T1000 (cell line): ENCODE measurements at places on chromosomes 16 and 17.

GRCh38 chr17:4310354-4311060, 46.7 kb upstream of the ANKFY1 start:
- no peak for DNase-seq

DNA sequence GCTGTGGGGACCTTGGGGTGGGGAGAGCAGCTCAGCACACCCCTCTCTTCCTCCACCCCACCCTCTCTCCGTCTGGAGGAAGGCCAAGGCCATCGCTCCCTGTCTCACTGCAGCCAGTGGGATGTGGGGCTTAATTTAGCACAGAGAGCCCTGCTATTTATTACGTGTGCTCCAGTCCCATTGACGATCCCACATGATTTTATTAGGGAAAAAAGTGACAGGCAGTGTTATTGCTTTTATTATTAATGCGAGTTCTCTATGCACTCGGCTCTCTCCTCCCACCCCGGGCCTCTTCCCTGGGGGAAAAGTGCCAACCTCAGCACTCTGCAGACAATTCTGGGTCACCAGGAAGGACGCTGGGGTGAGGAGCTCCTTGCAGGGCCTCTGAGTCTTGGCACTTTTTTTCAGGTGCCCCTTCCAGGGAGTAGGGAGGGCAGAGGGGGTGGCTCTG, 57.3 kb downstream of the MGAT5B start:
- DNase-seq = no peak

- DNase-seq = no peak
Measured at GRCh38 chr16:84854759-84855158, 35.0 kb downstream of the CRISPLD2 start.

- no peak for DNase-seq
Measured at GRCh38 chr16:79798416-79799053, 198.0 kb upstream of the MAF start.

DNA sequence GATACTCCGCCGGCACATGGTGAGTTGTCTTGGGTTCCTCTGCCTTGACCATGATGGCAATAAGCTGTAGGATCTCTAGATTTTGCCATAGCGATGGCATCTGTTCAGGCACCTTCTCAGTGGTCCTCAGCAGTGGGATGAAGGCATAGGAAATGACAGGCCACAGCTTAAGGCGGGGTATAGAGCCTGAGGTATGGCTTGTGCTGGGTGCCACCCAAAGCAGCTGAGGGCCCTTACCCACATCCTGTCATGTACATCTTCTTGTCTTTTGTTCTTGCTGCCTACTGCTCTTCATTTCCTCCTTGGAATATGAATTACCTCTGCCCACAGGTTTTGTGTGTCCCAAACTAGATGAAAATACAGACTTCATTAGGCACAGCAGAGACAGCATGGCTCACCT, 29.5 kb downstream of the KAT7 start:
- no peak for DNase-seq

GRCh38 chr16:804193-805048, 3.9 kb upstream of the GNG13 start:
- DNase-seq = no peak

- no peak for DNase-seq
Measured at GRCh38 chr16:75309899-75310430, 58.5 kb upstream of the BCAR1 start.

GRCh38 chr16:13333336-13333735, 431.9 kb downstream of the SHISA9 start:
- DNase-seq = no peak

DNA sequence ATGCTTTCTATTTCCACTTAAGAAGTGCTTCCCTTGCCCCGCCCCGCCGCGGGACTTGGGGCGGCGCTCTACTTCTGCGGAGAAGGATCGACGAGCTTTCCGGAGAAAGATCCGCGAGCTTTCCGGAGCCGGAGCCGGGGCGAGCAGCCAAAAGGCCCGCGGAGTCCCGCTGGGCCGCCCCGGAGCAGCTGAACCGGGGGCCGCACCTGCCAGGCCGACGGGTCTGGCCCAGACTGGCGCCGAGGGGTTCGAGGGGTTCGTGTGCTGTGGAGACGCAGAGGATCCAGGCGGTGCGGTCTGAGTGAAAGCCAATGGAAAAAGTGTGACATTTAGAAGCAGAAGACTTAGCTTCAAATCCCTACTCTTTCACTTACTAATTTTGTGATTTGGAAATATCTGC, 50.8 kb downstream of the TBC1D26 start:
- DNase-seq = no peak

DNA sequence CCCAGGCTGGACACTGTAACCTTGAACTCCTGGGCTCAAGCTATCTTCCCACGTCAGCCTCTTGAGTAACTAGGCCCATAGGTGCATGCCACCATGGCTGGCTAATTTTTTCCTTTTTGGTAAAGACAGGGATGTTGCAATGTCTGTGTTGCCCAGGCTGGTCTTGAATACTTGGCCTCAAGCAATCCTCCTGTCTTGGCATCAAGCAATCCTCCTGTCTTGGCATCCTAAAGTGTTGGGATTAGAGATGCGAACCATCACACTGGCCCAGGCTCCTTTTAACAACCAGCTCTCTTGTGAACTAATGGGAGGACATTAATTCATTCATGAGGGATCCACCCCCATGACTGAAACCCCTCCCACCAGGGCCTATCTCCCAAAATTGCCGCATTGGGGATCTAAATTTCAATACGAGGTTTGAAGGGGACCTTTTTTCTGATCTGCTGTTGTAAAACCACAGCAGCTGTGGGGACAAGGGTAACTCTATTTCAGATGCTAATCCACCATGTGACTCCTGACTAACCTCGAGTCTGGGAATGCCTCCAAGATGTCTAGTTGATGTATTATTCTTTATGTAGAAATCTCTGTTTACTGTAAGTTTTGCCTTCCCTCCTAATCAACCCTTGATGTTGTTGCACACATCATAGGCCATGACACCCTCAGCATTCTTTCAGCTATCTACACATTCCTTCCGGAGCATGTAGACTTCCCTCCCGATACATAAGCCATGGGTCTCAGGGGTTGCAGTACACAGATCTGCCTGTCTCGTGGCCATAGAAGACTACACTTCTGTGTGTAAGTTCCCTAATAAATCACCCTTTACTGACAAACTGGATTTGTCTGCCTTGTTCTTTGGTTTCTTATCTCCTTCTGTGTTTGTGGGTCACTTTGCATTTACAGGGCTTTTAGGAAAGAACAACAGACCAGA, 37.6 kb downstream of the RNF112 start:
- peak; percentile 47 for DNase-seq

GRCh38 chr16:67943256-67943618, 683 bp downstream of the LCAT start:
- no peak for DNase-seq

DNA sequence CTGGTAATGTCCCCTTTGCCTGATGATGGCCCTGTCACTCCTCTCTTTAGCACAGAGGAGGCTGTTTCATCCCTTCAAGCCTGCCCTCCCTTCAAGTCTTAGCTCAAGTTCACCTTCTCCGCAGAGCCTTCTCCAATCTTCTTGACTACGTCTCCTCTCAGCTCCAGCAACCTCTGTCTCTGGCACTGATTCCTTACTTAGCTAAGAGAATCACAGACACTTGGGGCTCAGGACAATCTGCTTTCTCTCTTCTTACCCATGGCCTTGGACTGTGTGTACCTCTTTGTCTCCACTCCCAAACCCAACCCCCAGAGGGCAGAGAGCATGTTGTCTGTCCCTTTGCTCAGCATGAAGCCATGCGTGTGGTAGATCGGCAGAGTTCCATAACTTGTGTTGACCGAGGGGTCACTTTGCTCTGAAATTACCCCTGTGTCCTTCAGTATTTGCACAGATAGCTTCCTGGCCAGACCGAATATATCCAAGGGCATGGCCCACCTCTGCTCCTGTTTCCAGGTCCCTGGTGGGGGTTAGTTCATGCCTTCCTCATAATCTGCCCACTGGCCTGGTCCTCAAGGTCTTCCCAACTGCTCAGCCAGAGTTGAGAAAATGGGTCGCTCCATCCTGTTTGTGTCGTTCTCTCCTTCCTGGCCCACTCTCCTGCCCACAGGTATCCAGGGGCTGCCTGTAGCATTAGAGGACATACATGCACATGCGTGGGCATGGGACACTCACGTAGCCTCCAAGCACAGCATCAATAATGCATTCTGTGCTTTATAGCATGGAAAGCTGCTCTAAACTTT, 41.6 kb downstream of the MAPT start:
- no peak for DNase-seq

DNA sequence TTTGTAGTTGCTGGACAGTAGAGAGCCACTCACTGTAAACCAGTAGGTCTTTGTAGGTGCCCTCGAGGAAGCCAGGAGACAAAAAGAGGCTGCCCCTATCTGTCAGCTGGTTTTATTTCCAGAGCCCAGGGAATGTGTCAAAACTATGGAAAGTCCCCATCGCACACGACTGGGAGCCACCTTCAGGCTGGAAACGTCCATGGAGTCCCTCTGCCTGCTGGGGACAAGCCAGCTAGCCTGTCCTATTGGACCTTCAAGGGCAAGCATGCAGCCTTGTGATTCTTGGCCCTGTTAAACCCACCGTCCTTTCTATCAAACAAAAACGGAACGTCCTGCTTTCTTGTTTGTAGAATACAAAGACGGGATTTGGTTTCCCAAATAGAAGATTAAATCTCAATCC, 289.8 kb downstream of the SLC39A11 start:
- no peak for DNase-seq

- no peak for DNase-seq
Measured at GRCh38 chr16:77353587-77354263, 81.1 kb downstream of the ADAMTS18 start.

DNA sequence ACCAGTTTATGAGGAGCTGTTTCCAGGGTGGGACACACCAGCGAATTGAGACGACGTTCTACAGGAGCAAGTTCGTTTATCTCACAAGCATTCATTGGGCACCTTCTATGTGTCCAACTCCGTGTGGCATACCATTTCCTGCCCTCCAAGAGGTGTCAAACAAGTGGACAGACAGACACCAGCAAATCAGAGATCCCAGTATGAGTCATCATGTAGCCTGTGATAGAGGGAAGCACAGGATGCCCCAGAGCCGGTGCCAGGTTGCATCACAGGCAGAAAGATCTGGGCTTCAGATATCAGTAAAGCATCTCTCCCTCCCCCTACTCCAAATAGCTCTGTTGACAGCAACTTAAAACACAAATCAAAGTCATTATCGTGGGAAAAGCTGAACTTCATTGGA, 31.8 kb upstream of the MAF start:
- no peak for DNase-seq

- DNase-seq = no peak
Measured at GRCh38 chr16:47829850-47830600, 325.8 kb downstream of the ABCC12 start.

DNA sequence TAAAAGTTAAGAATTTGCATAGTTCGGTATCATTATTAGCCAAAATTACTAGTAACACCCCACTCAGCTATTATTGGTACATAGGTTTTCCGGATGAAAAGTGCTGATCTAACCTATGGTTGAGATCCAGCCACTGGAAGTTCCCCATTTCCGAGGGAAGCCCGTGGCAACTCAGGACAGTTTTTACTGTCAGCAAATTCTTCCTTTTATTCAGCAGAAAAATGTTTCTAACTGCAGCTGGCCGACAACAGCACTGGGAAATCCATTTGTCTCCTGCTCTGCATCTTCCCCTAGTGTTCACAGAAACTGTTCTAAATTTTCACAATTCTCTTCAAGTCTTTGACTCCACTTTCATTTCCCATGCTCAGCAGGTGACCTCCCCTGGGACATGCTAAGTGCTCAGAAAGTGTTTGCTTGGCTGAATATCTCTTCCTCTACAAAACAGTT, 15.5 kb upstream of the MMD start:
- DNase-seq = no peak

GRCh38 chr16:19883966-19884485, 622 bp downstream of the GPRC5B start:
- no peak for DNase-seq

- DNase-seq = no peak
Measured at GRCh38 chr16:28001184-28001583, 62.3 kb downstream of the GSG1L start.

GRCh38 chr17:50493744-50494143, 14.5 kb upstream of the MYCBPAP start:
- DNase-seq = no peak

DNA sequence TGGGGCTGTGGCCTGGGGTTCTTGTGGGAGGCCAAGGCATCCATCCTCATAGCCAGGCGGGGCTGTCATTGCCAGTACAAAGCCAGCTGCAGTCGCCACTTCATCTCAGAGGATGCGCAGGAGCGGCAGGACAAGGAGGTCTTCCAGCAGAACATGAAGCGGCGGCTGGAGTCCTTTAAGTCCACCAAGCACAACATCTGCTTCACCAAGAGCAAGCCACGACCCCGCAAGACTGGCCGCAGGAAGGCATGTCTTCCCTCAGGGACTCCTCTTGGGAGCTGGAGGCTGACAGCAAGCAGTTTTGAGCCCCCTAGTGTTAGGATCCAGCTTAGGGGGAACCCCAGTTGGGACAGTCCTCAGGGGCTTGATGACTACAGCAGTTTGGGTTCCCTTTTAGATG, 15.1 kb upstream of the PLEKHG4 start:
- DNase-seq = no peak

DNA sequence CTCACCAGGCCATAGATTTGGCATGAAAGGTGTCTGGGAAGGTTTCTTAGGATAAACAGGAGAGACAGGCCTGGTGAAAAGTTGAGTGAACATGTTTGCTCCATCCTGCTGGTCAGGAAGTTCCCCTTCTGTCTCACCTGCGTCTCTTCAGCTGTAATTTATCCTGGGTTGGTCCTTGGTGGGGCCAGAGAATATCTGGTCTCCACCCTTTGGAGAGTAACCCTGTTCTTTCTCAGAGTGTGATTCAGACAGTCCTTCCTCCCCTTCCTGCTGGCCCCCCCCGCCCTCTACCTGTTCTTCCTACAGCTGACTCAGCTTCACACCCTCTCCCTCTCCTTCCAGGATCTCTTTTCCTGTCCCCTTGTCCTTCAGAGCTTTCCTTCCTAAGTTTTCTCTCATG, 17.1 kb downstream of the MINK1 start:
- DNase-seq = no peak

DNA sequence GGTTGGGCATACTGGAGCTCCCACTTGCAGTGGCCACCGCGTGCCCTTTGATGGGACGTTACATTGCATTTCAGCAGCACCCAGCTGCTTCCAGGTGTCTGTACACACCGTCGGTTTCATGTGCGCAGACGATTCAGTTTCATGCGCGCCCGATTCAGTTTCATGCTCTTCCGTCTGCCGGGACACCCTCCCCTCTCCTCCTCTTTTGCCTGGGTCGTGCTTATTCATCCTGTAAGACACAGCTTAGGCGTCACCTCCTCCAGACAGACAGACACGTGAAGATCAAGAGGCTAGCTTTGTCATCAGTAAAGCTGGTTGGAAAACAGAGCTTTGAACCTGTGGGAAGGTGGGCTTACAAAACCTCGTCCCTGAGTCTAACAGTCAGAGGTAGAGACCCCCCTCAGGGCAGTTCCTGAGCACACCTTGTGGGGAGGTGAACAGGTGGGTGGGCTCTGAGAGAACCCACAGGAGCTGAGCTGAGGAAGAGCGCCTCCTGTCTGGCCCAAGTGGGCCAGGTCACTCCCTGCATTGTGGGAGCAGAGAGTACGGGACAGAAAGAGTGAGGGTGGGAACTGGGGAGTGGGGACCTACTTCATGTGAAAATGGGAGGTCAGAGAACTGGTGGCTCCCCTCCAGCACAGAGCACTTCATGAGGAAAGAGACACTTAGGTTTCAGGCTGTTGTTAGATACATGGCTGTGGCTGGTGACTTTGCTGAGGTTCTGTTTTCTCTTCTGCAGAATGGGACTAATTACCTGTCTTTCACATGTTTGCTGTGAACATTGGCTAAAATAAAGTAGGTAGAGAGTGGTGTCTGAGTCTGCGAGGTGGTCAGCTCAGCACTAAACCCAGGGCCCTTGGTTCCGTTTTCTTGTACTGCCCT, 122.1 kb downstream of the SNX29 start:
- DNase-seq = no peak
